ENCODE measurements at places on chromosomes 5 and 9.

DNA sequence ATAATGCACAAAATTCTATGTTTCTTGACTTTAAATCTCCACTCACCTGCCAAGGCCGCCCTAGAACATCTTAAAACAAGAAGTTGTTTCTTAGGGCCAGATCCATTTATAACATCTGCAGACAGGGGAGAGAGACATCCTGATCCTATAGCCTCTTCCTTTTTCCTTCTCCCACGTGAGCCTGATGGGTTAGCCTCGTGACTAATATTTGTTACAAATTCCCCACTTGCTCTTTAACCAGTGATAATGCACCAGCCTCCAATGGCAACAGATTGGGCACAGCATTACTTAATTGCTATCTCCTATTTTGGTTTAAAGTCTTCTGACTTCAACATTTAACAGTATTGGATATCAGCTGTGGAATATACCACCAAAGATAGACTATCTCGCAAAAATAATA lies 196.5 kb downstream of the GADD45G start:
- H3K27me3 ChIP-seq, result no peaks in the 10 kb centered on the region
- no peak overlapping the region for H3K27ac ChIP-seq
- no peak overlapping the region for H3K4me3 ChIP-seq
- no peak for ATAC-seq
- no peaks in the 10 kb centered on the region for H3K36me3 ChIP-seq

DNA sequence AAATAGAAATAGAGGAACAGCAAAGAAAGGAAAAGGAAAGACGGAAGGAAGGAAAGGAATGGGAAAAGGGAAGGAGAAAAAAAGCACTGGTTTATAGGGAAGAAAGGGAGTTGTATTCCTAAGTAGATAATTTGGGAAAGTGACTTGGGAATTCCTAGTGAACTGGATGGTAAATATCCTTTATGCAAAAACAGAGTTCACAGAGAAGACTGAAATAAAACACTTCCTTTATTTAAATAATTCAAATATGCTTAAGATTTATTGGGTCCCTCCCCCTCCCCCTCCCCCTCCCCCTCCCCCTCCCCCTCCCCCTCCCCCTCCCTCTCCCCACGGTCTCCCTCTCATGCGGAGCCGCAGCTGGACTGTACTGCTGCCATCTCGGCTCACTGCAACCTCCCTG lies 69.4 kb downstream of the PJA2 start:
- H3K4me1 ChIP-seq, result peaks cover 6% of the 10 kb centered on the region
- no peaks in the 10 kb centered on the region for H3K27me3 ChIP-seq
- H3K27ac ChIP-seq, result no peak overlapping the region
- H3K4me3 ChIP-seq, result no peak overlapping the region
- no peak for ATAC-seq

DNA sequence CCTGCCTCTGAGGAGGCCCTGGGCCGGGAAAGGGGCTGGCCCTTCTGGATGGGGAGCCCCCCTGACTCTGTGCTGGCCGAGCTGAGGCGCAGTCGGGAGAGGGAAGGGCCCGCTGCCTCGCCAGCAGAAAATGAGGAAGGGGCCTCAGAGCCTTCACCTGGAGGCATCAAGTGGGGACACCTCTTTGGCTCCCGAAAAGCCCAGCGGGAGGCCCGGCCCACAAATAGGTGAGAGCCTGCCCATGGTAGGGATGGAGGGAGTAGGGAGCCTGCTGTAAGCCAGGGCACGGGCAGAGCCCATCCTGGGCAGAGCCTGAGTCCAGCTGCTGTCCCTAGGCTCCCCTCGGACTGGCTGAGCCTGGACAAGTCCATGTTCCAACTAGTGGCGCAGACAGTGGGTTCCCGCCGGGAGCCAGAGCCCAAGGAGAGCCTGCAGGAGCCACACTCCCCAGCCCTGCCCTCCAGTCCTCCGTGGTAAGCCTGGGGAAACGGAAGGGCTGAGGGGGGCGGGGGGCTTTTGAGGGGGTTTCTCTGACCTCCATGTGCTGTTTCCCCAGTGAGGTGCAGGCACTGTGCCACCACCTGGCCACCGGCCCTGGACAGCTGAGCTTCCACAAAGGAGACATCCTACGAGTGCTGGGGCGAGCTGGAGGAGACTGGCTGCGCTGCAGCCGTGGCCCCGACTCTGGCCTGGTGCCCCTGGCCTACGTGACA lies 44.3 kb upstream of the TESK1 start:
- H3K27ac ChIP-seq, result no peak overlapping the region
- no peak overlapping the region for H3K4me3 ChIP-seq
- H3K36me3 ChIP-seq, result no peaks in the 10 kb centered on the region
- no peak for ATAC-seq

DNA sequence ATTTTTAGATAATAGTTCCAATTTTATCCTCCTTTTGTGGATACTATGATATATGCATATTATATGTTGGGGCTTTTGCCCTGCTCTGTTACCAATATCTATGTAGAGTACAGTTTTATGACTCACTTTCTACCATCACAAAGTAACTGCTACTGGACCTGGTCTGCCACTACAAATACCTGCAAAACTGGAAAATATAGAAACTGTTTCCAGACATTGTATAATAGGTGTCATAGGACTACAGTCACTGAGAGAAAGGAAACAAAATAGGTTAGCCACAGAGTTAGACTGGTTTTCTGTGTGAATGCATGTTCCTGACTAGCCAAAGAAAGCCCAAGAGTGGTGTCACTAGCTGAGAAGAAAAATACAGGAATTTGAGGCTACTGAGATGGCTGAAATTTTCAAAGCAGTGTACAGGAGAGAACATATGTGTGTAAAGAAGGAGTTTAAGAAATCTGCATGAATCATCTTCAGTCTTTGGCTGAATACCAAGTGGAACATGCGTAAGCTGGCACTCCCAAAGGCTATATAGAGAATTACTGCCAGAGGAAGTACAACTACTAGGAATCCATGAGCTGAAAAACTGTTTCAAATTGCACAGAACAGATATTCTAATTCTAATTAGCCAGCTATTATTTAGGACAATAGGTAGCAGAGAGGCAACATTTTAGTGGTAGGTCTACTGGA lies 29.0 kb upstream of the FAM174A start:
- no peak overlapping the region for H3K4me3 ChIP-seq
- H3K27ac ChIP-seq, result no peak overlapping the region
- no peak for ATAC-seq

DNA sequence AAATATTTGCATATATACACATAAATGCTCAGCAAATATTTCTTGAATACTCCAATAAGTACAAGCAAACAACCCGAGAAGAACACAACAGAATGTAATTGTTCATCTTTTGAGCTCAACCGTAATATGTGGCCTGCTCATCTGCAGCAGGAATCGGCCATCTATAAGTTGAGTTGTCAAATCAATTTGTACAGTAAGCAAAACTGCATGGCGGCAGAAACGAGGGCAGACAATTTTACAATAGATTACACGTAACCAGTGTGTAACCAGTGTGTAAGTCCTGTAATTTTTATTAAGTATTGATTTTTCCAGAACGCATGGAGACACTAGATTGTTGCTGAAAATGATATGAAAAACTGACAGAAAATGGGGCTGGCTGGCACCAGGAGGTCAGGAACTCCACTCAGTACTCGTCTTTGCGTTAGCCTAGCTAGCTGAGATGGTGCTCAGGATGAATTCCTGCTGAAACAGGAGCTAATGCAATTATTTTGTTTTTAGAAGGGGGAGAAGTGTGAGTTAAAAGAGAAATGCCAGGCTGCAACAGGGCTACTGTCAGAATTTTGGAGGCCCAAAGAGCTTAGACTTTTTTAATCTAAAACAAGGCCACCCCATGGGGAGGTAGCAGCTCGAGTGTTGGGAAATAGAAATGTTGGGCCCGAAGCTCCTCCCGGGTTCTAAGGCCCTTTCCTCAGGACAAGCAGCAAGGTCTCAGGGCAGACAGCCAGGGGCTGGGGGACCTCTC lies 682 bp downstream of the DHX29 start:
- H3K27ac ChIP-seq, result no peak overlapping the region
- no peaks in the 10 kb centered on the region for H3K27me3 ChIP-seq
- ATAC-seq, result no peak
- peaks cover 26% of the 10 kb centered on the region for H3K36me3 ChIP-seq
- H3K4me1 ChIP-seq, result peaks cover 10% of the 10 kb centered on the region

DNA sequence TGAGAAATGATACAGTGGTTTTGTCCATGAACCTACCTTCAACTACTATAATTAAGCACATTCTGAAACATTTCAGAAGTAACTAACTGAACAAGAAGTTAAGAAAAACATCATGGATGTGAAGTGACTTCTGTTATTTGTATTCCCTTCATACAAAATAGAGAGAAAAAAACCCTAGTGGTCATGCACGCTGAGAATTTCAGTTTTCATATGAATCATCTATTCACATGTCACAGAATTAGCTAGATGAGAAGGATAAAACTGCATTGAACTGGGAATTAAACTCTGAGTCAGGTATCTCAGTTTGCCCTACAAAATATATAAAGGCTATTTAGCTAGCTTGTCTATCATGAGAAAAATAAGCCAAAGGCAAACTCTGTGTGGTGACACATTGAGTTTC lies 451.8 kb upstream of the FTMT start:
- H3K36me3 ChIP-seq, result no peaks in the 10 kb centered on the region
- no peaks in the 10 kb centered on the region for H3K4me1 ChIP-seq
- no peak overlapping the region for H3K27ac ChIP-seq
- H3K4me3 ChIP-seq, result no peak overlapping the region

GRCh38 chr9:132185073-132186009 lies 23.5 kb downstream of the NTNG2 start:
- no peak overlapping the region for H3K4me3 ChIP-seq
- no peak for ATAC-seq
- H3K27ac ChIP-seq, result no peak overlapping the region
- peaks cover 12% of the 10 kb centered on the region for H3K27me3 ChIP-seq

All from activated T-helper 17 cell treated with anti-CD3 and anti-CD28 coated beads, Interleukin-2, amount 50 U/mL, for 72 hours (primary cell).